GM04504 (cell line): ENCODE measurements at places on chromosomes 1 and 21.

DNA sequence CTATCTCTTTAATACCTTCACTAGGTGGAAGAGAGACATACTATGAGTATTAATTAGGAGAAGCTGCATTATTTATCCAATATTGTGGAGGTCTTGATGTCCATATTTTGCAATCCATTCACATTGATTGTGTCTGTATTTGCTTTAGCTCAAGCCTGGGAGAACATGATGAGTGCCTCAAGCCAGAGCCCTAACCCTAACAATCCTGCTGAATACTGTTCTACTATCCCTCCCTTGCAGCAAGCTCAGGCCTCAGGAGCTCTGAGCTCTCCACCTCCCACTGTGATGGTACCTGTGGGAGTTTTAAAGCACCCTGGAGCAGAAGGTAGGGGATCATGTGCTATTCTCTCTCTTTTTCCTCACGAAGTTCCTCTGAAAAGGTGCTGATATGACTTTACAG is 99.5 kb downstream of the CC2D1B start:
- DNase-seq: no peak

GRCh38 chr1:203033917-203034316 is 7.6 kb downstream of the PPFIA4 start:
- no peak for DNase-seq

- no peak for DNase-seq
Observed at GRCh38 chr1:152182431-152182830, 23.4 kb upstream of the RPTN start.

GRCh38 chr21:36316872-36317484 is 3.0 kb upstream of the MORC3 start:
- no peak for DNase-seq

- DNase-seq: no peak
Observed at GRCh38 chr1:116491700-116492357, 79.0 kb downstream of the CD58 start.
